ENCODE measurements at places on chromosomes 5 and 9.

DNA sequence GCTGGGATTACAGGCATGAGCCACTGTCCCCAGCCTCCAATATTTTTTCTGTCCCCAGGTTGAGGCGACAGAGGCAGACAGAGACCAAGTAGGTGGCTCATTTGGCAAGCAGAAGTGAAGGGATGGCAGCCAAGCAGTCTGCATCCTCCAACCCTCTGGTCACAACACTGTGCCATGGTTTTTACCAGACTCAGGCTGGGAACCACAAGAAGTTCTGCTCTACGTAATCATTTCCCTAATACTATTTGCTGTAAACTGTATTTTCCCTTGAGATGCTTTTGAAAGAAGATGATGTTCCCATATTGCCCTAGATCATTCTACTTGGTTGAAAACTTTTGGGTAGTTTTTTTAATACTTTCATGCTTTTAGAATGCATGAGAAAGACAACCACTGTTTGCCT lies 40.5 kb downstream of the PTTG1 start:
- no peak for DNase-seq

GRCh38 chr9:75041041-75041440 lies 12.9 kb upstream of the CARNMT1 start:
- no peak for DNase-seq

DNA sequence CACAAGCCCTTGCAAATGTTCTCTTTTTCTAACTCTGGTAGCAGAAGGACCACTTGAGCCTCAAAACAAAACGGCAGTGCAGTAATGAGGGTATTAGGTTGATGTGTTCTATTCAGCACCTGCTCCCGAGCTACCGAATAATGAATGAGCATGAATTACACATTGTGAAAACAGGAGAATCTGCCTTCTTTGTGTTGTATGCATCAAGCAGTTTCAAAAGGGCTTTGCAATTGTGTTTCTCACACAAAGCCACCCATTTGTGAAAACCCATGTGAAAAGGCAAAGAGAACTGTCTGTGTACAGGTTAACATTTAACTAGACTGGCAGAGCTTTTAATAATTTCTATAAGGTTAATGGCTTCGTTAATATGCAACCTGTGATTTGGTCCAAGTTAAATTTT lies 97.8 kb downstream of the STK32A start:
- DNase-seq, result peak; percentile 91

DNA sequence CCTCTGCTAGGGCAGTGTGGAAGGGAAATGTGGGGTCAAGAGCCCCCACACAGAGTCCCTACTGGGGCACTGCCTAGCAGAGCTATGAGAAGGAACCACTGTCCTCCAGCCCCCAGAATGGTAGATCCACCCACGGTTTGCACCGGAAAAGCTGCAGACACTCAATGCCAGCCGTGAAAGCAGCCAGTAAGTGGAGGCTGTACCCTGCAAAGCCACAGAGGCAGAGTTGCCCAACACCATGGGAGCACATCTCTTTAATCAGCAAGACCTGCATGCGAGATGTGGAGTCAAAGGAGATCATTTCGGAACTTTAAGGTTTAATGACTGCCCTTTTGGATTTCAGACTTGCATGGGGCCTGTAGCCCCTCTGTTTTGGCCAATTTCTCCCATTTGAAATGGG lies 52.2 kb downstream of the GKAP1 start:
- no peak for DNase-seq

DNA sequence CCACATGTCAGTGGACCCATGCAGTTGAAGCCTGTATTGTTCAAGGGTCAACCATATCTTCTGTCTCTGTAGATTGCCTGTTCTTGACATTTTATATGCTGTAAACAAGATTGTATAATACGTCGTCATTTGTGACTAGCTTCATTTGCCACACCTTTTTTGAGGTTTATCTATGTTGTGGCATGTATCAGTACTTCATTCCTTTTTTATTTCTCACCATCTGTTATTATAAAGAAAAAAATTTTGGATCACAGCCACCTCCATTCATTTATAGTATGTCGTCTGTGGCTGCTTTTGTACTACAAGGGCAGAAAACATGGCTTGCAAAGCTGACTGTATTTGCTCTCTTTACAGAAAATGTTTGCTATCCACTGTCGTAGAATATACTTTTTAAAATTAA lies 72.4 kb downstream of the TEK start:
- DNase-seq, result no peak

DNA sequence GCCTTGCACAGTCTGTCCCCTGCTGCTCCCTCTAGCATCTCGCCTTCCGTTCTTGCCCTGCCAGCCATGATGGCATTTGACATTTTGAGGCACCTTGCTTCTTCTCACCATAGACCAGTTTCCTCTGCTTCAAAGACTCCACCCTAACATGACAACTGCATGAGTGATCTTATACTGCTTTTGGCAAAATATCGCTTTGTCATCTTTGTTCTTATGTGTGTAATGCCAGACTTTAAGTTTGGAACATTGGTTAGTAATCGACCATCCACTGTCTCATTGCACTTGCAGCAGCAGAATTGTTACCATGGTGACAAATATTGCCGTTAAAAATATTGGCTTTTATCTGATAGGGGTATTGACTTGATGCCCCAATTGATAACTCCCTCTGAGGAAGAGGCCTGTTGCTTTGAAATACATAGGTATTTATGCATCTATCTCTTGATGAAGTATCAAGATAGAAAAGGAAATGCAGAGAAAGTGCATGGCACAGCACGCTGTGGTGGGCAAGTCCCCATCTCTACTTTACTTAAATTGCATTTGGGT lies 6.8 kb downstream of the GARIN3 start:
- no peak for DNase-seq

DNA sequence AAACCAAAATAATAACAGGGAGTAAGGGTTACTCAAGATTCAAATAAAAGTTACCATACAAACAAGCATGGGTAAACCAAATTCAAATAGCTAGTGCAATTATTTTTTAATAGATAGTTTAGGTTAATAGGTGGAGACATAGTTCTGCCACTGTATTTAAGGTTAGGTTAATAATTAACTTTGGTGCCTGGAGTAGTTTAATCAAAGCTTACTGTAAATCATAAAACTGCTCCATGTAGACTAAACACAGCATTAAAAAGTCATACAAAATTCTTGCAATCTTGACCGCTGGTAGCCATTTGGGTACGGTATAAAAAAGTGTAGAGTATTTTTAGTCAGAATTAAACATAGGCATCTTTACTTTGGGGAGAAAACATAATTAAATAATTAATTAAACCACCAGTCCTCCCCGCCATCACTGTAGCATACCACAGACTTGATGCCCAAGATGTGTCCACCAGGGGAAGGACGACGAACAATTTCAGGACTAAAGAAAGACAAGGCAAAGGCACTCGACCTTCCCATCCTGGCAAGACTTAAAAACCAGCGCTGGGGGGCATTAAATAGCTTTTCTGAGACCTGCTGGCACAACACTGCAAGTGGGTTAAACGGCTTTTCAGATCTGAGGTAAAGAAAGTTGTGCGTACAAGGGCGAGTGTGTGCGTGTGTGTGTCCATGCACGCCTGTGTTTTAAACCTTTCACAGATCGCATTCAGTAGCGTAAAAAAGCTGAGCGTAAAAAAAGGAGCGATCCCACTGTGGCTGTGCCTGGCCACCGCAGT lies 2.9 kb downstream of the SEMA6A start:
- DNase-seq, result peak; percentile 50

DNA sequence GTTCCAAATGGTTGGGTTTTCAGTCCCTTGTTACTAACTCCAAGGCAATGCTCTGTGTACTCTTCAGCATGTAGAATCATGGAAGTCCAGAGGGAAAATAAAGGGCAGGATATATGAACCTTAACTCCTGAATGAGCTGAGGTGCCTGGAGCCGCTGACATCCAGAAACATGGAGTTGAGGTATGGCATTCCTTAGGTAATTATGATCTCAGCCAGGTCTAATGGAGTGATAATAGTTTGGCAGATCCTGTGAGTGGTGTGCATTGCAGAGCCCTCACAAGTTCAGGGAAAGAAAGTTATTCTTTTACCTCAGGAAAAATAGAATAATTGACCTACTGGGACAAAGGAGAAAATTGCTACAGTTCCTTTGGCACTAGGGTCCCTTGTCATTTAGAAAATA lies 369.1 kb downstream of the ZNF608 start:
- no peak for DNase-seq

DNA sequence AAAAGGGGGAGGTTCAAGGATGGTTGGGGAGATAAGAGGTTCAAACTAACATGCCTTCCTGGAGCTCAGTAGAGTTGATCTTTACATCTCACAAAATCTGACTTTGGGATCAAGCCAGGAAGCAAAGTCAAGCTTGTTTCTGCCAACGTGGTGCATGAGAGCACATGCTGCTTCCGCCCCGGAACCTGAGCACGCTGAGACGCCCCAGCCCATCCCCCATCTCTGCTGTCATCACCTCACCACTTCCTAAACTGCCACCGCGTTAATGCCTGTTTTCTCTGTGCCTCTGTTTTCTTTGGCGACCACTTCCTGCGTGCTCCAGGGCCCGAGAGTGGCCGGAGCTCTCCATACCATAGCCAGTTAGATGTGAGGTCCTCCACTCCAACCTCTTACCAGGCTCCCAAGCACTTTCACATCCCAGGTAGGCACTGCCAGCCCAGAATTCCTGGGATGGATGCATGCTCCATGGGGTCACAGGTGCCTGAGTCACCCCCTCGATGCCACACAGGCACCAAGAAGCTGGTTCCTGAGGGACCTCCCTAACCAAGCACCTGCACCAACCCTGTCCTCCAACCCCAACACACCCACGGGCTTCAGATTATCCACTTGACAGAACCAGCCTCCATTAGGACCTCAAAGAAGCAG lies 31.2 kb upstream of the AFAP1L1 start:
- DNase-seq, result no peak

GRCh38 chr5:140664030-140664358 lies 710 bp upstream of the WDR55 start:
- DNase-seq, result no peak

GRCh38 chr5:110634475-110634874 lies 92.0 kb downstream of the TMEM232 start:
- no peak for DNase-seq

DNA sequence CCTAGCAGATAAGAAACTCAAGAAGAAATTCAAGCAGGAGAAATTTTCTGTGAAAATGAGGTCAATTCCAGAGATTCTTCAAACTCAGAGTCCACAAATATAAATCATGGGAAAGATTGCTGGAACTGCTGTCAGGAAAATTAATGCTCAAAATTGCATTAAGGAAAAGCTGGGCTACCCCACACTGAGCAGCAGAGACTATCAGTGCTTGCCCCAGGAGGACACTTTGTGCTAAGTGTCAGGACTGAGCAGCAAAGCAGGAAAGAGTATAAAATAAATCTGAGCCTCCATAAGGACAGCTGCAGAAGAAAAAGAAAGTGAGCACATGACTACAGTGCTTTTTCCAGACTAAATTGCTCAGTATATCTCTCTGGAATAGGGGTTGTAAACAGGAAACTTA lies 81.6 kb downstream of the RGS7BP start:
- no peak for DNase-seq

GRCh38 chr5:143614831-143615230 lies 197.1 kb upstream of the HMHB1 start:
- no peak for DNase-seq

GRCh38 chr9:73162987-73163768 lies 11.5 kb downstream of the ANXA1 start:
- DNase-seq, result no peak

DNA sequence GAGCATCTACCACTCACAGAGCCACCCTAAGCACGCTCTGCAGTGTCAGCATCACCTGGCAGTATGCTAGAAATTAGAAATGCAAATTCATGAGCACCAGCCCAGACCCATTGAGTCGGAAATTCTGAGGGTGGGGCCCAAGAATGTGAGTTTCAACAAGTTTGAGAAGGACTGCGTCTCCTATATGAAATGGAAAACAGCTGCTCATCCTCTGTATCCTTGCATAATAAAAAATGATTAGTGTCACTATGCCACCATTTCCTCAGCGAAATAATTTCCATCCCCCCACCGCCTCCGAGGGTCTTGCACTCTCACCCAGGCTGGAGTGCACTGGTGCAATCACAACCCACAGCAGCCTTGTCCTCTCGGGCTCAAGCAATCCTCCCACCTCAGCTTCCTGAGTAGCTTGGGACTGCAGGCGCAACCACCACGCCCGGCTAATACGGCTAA lies 1.3 kb upstream of the IQGAP2 start:
- DNase-seq, result no peak

DNA sequence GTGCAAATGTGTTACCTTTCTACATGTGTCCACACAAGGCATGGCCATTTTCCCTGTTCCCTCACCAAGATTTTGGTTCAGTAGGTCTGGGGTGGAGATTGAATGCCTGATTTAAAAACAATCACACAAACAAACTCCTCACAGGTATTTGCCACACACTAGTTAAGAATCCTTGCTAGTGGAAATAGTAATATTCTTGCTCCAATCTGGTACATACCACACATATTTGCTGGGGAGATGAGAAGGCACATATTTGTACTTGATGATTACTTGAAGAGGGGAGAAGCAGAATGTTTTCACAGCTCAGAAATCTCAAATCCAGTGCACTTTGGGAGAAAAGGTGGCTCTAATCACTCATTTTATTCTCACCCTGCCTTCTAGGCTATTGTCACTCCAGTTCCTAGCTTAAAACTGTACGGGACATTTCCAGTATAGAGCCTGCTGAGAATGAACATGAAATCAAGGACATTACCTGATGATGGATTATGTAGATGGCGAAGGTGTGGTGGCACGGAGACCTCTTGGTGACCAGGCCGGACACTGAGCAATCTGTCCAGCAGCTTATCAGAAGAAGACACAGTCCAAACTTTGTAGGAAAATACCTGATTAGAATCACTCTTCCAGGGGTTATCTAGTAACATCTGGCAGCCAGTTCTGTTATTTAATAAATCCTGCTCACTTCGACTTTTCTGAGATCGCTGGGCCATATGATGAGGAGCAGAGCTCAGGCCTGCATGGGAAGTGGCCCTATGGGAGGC lies 116.1 kb upstream of the IL6ST start:
- DNase-seq, result no peak
